HepG2 (cell line): ENCODE measurements at places on chromosomes 12 and 14. TPM values are rescaled to one million over a fixed set of nuclear protein-coding genes. Genes with fewer than 3 reads are reported as not detected.

DNA sequence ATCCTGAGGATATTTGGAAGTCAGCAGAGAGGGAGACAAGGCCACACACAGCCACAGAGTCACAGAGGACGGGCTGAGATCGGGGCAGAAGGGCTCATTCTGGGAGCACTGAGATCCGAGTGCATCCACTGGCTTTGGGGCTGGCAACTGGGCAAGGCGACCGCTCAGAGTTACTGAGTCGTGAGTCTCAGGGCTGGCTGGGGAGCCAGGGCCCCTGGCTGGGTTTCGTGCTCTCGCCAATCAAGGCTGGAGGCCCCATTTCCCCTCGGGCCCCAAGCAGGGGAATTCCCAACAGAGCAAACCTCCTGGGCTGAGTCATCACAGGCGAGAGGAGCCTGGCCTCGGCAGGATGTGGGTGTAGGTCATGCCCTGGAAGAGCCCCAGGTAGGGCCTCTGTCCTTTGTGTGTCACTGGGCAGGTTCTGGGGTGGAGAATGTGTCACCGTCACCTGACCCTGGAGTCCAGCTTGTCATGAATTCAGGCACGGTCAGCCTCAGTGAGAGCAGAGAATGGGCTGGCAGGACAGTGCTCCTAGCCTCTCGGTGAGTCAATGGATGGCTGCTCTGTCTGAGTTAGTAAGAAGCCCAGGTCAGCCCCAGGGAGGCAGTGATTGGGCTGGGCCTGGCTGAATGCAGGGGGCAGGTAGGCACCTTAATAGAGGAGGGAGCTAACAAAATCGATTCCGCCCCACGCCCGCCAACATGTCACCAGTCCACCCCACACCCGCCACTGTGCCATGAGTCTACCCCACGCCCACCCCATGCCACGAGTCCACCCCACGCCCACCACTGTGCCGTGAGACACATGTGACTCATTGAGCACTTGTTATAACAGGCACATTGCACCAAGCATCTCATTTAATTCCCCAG lies 16.9 kb downstream of the ASB2 start:
- DNase-seq: peak; percentile 98

DNA sequence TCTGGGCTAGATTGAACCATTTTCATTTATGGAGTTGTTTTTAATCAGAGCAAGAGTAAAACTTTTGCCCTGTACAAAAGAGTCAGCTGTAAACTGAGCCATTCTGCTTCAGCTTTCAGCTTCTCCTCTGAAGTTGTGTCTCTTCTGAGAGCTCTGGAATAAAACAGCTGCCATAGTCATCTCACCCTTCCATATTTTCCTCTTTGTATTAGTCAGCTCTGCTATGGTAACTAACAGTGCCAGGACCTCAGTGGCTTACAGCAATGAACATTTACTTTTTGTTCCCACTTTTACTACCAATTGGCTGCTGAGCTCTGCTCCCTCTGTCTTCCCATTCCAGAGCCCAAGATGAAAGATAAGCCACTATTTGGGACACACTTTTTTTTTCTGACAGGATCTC lies 178.5 kb downstream of the DAD1 start:
- DNase-seq: no peak

GRCh38 chr14:22811722-22812121 lies 3.5 kb downstream of the SLC7A7 start:
- DNase-seq: no peak

DNA sequence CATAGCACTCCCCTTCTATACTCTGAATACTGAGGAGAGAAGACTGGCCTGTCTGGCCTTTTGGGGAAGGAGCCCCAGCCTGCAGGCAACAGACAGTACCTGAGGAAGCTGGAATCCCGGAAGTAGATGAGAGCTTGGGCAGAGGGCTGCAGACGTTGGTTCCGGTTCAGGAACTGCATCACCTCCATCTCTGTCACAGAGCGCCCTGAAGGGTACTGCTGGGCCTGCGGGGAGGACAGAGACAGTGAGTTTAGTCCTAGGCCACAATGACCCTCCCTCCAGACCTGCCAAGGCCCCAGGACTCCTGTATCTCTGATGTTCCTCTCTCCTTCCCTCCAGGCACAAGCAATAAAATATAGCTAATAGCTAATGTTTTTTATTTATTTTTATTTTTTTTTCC lies 28.4 kb downstream of the TEP1 start:
- DNase-seq: no peak

DNA sequence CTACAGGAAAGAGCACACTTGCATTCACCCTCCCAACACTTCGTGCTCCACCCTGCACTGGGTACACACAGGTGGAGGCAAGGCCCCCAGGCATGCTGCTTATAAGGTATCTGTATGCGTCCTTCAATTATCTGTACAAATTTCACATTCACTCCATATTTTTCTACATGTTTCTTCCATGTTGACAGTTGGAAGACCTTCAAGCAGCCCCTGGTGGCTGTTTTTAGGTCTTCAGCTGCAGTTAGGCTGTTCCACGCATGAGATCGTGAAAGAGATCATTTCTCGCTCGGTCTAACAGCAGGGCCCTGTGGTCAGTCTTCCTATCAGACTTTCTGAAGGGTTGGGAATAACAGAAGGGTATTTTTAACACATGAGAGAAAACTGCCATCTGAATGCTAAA lies 47.1 kb downstream of the PLXNC1 start:
- no peak for DNase-seq

DNA sequence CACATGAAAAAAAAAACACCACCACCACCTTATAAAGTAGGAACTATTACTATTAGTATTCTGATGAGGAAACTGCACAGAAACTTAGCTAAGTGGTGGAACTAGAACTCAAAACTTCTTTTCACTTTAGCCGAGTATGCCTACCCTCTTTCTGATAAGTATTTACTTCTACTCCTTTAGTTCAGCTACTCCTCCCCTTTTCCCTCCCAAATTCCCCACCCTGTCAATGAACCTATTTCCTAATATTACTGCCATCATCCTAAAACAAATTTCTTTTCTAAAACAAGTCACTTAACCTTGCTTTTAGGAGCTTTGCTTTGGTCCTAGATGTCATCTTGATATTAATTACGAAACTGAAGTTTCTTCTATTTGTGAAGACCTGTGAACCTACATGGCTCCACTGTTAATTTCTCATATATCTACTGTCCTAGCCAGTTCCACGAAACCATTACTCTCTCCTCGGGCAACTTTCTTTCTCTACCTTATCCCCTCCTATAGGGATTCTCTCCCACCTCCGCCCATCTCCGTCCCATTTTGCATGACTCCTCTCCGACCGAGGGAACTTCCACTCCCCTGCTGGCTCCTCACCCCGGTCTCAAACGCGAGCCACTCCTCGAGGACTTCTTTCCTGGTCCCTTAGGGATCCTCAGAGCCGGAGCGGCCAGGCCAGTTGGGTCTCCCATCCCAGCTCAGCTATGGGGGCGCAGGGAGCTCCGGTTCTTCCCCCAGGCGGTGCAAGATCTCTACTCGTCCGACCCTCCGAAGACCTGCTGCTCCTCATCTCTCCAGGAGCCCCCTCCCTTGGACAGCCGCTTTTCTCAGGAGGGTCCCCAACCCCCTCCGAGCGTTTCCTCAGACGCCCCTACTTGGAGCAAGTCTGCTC lies 1.1 kb downstream of the NUMB start:
- no peak for DNase-seq

- no peak for DNase-seq
These were observed 319.2 kb downstream of the PDZRN4 start for GRCh38 chr12:41507286-41507685.

GRCh38 chr14:105184461-105184860 lies 3.3 kb upstream of the NUDT14 start:
- no peak for DNase-seq

DNA sequence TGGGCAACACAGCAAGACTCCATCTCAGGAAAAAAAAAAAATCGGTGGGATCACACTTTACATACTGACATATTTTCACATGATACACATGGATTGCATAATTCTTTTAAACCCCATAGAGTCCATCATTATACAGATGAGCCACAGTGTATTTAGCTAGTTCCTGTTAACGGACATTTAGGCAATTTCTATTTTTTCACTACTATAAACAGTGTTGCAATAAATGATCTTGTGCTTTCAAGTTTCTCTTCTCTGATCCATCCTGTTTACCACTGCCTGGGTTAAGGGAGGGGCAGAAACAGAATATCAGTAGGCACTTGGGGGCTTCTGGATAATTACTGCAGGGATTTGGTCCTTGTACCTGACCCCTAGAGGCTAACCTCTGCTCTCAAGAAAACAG lies 43.4 kb upstream of the SPTLC2 start:
- no peak for DNase-seq

- no peak for DNase-seq
These were observed 170.0 kb downstream of the CCDC91 start for GRCh38 chr12:28360253-28360652.

DNA sequence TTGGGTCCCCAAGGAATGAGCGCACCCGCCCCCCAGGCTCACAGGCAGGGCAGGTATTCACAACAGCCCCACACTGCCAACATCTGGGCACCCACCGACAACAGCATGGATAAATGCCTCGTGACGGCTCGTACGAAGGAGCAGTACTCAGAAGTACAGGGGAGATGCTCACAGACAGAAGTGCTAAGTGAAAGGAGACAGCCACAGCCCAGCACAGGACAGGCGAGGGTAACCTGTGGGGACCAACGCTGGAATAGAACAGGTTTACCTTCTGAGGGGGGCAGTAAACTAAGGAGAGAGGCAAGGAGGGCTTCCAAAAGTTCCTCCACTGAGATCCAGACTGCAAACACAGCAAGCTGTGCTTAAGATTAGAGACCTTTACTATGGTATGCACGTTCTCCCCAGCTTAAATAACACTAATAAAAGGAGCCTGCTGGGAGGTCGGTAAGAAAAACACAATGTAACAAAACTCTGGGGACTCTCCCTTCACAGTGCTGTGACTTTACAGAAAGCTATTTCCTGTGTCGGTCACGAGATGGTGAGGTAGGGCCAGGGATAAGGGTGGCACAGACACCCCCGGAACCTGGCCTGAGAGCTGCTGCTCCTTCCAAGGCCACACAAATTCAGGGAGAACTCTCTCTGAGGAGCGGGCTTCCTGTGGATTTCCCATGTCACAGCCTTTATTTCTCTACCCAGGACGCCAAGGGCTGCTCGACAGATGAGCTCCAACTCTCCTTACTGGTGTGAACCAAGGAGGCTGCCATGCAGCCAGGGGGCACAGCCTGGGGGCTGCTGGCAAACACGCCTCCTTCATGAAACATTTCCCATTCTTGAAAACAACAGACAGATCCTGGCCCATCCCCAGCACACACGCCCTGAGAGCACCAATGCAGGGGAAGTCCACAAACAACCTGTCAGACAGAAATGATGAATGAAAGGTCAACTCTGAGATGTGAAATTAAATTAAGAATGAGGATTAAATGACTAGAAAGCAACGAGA lies 26.3 kb downstream of the SLC15A4 start:
- no peak for DNase-seq

DNA sequence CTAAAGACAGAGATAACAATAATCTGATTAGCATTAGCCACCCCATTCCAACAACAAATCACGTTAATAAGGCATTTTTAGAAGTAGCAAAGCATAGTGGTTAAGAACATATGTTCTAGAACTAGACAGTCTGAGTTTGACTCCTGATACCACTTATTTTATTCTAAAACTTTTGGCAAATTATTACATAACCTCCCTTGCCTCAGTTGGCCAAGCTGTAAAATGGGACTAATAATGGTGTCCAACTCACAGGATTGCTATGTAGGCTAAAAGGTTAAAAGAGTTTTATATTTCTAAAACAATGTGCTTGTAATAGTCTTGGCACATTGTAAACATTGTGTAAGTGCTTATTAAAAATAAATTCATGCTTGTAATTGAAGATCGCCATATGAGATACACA lies 124.7 kb upstream of the FGD4 start:
- DNase-seq: no peak

- no peak for DNase-seq
These were observed 43.6 kb downstream of the ETV6 start for GRCh38 chr12:11693067-11693466.

DNA sequence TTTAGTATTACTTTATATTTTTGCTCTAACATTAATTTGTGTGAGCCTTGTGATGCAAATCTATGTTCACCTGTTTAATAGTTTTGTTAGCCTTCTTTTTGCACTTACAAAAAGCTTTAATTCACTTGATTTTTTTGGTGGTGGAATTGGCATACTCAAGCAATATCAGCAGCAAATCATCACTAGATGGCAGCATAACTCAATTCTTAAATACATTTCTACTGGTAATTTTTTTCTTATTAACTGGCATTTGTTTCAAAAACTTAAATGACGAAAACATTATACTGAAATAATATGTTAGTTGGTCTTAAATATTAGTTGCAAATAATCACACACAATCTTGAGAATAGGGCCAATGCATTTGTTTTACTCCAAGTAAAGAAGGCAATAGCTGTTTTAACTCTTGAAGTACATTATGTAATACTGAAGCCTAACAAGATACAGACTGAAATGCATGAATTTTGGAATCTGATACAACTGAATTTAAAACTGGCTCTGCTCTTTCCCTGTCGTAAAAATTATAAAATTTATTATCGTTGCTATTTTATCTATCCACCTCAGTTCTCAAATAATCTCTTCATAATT lies 151.5 kb downstream of the ATXN7L3B start:
- peak; percentile 20 for DNase-seq

DNA sequence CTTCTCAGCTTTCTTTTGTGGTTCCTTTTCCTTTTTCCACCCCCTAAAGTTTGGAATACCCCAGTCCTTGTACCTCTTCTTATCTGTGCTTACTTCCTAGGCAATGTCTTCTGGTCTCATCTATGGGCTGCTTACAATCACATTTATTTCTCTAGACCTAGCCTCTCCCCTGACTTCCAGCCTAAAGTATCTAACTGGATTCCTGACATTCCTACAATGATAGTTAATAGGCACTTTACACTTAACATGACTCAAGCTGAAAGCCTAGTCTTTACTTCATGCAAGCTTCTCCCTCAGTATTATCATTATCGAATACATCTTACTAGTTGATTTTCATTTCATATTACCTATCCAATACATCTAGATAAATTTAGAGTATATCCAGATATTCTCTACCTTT lies 21.2 kb downstream of the CLECL1 start:
- no peak for DNase-seq

DNA sequence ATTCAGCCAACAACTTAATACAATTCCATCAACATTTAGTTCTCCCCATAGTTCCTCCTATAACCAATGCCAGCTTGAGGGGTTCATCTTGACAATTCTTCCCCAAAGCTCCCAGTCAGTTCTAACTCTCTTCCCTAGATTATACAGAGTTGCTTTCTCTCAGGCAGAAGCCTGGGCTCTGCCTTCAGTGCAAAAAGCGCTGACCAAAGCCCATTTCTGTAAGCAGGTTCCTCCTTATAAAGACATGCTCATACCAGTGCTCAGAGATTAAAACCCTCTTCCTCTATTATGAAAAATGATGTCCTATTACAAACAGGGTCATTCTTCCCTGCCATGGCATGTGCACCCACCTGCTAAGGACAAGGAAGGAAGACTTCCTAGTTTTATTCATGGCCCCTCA lies 16.2 kb downstream of the SPIC start:
- no peak for DNase-seq

- no peak for DNase-seq
These were observed at the start of gene DGLUCY for GRCh38 chr14:91113829-91114078. Gene DGLUCY (plus strand): TSS chr14:91114073. CDS start chr14:91160295, 46,222 bp downstream.

The ADCY6 gene
- 6.8 and 10.6 TPM in 2 replicates for total RNA-seq

The FGF23 gene
- total RNA-seq: not detected in 2 replicates

The GPD1 gene
- 30.6 and 38.1 TPM in 2 replicates for total RNA-seq

The PRB2 gene
- not detected in 2 replicates for total RNA-seq

The LBHD2 gene
- 0.72 and 1.00 TPM in 2 replicates for total RNA-seq

The KLRC1 gene
- not detected in 2 replicates for total RNA-seq

The RERGL gene
- total RNA-seq: not detected in 2 replicates

The A2M gene
- 1,675 and 2,807 TPM in 2 replicates for total RNA-seq

The SPRYD3 gene
- total RNA-seq: 9.0 and 9.2 TPM in 2 replicates

The SSPN gene
- total RNA-seq: not detected in 2 replicates

The KLRF1 gene
- not detected in 2 replicates for total RNA-seq
